ENCODE measurements at places on chromosomes 1 and 21.

DNA sequence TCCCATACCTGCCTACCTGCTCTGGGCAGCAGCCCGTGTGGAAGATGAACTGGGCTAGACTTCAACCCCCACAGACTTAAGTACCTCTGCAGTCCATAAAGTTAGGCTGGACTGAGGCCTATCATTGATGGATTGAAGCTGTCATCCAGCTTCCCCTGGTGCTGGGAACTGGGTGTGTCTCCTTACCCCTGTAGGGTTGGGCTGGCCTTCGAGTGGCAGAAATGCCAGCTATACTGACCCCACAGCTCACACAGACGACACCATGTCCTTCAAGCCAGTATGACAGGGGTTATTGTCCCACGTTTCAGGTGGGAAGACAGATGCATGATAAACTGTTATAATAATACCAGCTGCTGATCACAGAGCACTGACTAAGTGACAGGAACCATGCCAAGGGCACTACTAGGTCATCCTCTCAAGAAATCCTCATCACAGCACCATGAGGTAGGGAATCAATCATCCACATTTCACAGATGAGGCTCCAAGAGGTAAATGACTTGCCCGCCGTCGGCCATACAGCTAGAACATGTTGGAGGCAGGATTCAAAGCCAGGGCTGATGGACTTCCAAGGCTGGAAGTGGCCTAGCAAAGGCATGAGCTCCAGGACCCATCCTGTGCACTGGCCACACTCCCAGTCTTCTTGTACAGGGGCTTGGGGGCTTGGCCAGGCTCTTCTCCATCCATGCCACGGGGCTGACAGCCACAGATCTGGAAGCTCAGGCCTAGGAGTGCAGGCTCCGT, at the start of gene BEST4:
Gene BEST4, minus strand, starts transcription at position 51 of the 741 bp plus-strand sequence. CDS start 465 bp downstream, outside the sequence.
- DNase-seq, result no peak

DNA sequence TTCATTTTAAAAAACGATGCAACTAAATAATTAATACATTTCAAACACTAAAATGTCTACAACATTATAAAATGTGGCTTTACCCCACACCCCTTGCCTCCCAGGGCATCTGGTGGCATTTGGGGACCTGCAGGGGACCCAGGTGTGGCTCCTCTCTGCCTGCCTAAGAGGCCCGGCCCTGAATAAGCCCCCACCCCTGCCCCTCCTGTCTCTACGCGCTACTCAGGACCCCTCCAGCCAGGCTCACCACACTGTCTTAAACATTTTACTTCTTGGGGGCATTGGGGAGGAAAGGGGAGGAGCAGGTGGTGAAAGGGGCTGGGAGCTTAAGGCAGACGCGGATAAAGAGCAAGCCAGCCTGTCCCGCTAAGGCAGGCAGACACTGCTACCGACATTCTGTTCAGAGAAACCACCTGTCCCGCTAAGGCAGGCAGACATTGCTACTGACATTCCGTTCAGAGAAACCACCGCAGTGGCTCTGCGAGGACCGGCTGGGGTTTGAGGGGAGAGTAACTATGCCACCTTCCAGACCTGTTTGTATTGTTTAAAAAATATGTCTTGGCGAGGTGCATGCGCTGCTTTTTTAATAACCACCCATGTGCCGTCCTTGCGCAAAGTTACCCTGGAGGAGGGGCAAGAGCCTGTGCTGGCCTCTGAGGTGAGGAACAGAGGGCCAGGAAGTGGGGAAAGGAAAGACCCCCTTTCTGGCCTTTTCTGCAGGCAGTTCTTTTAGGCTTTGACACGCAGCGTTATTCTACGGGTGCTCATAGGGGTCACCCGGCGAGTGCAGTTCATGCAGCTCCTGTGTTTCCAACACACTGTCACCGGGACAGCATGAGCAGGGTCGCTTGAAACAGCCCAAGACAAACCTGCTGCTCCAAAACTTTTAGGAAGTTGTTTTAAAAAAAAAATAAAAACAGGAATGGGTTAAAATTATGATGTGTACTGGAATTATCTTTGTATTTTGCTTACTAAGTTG, 51.3 kb upstream of the RIPK4 start:
- DNase-seq, result no peak

DNA sequence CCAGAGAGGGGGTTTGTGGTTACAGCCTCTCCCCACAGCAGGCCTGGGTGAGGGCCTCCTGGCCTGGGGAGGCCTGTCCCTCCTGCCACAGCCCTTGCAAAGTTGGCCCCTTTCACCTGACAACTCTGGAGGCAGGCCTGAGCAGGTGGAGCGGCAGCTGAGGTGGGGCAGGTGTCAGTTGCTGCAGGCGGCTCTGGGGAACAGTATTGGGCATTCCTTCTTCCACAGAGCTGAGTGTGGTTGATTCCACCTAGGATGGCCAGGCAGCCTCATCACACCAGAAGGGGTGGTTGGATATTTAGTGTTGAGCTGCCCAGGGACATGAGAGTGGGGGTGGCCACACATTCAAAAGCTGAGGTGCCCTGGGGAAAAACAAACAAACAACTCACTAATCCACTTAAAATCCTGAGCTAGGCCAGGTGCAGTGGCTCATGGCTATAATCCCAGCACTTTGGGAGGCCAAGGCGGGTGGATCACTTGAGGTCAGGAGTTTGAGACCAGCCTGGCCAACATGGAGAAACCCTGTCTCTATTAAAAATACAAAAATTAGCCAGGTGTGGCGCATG, 31.1 kb downstream of the PIGP start:
- DNase-seq, result no peak

GRCh38 chr1:204349602-204350001, 10.1 kb downstream of the PLEKHA6 start:
- DNase-seq, result no peak

- DNase-seq, result no peak
These were observed 10.9 kb upstream of the CENPS start for GRCh38 chr1:10419351-10419750.

GRCh38 chr1:203549309-203549708, 55.4 kb downstream of the OPTC start:
- DNase-seq, result no peak

DNA sequence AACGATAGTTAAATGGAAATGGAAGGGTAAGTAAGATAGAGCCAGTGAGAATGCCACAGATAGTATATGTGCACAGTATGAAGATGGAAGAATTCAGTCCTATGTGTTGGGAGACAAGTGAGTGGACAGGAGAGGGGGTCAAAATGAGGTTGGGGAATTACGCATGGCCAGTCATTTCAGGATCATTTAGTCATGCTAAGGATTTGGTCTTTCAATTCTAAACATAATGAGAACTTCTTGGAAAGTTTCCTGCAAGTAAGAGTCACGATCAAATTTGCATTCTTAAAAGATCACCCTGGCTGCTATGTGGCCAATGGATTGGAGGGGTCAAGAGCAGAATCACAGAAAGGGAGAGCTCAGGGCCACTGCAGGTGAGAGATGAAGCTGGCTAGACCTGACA, 64.0 kb upstream of the KCNK2 start:
- DNase-seq, result no peak

DNA sequence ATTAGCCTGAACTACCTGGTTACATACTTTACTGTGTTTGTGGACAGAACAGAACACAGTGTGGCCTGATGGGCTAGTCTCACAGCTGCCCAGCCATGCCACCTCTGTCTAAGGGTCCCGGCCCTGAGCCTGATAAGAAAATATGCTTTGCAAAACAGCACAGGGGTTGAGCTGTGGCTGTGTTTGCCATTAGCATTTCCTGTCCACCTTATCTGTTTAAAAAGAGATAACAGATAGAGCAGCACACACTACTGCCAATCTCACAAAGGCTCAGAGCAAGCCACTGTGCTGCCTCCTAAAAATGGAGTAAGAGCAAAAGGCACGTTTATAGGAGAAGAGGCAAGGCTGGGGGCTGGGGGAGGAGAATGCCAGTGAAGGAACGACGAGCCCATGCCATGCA, 95.0 kb downstream of the SUSD4 start:
- no peak for DNase-seq

DNA sequence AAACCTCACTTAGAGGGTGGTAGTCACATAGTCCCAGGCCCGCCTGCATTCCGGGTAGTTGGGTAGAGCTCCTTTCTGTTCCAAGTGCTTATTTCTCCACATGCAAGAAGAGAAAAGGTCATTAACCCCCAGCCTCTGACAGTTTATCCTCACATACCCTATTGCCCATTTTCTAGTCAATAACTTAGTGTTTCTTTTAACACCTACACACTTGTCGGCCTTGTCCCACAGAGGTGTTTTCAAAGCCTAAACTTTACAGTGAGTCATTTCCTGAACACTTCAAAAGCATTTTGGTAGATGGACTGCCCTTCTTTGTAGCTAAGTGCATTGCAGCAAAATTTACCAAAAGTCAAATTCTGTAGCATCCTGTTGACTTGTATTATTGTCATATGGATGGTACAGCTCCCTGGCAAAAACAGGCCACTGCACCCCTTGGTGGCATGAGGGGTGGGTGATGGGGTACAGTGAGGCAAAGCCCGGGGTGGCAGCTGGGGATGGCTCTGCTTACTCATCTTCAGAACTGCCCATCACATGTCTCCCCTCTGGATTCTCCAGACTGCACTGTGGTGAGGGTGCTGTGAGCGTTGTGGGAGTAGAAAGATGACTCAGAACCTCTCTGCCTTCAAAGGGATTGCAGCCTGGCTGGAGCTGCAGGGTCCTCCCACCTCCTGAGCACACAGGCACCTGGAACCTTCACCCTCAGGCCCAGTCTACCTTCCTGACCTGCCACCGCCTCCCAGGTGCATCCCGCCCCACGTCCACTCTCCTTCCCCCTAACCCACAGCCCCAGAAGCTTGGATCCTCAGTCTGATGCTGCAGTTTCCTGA, 45.8 kb upstream of the DMRTB1 start:
- DNase-seq, result peak; percentile 65

- no peak for DNase-seq
These were observed 70.4 kb downstream of the DMAP1 start for GRCh38 chr1:44283524-44284173.

DNA sequence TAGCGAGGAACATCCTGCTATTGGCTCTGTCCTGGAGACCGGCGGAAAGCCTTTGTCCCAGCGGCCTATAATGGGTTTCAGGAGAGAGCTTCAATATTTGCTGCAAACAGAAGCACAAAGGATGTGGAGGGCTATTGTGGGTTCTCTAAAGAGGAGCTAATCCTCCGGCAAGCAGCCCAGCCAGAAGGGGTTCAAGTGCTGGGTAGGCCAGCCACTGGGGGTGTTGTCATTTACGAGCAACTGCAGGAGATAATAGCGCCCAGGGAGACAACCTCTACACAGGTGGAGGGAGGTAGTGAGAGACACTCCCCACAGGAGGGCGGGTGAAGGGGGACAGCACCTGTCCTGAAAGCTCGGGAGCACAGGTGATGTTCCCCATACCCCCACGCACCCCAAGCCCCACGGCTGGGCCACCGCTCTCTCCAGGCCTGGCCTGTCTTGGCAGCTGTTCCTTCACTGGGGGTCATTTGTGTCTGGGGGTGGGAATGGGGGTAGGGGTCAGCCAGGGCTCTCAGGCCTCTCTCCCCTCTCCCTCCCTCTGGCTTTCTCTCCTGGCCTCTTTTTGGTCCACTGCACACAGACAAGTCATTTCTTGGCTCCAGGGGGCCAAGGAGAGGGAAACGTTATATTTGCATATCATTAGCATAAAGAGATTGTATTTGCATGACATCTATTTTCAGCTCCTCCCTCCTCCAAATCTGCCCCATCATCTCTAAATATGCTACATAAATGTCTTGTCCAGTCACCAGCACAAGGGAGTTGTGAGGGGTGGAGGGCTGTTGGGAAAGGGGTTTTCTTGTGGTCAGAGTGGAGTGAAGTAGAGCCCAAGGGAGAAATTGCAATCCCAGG, 22.0 kb upstream of the SLC26A9 start:
- no peak for DNase-seq

GRCh38 chr1:61404597-61405376, 320.2 kb downstream of the TM2D1 start:
- no peak for DNase-seq

DNA sequence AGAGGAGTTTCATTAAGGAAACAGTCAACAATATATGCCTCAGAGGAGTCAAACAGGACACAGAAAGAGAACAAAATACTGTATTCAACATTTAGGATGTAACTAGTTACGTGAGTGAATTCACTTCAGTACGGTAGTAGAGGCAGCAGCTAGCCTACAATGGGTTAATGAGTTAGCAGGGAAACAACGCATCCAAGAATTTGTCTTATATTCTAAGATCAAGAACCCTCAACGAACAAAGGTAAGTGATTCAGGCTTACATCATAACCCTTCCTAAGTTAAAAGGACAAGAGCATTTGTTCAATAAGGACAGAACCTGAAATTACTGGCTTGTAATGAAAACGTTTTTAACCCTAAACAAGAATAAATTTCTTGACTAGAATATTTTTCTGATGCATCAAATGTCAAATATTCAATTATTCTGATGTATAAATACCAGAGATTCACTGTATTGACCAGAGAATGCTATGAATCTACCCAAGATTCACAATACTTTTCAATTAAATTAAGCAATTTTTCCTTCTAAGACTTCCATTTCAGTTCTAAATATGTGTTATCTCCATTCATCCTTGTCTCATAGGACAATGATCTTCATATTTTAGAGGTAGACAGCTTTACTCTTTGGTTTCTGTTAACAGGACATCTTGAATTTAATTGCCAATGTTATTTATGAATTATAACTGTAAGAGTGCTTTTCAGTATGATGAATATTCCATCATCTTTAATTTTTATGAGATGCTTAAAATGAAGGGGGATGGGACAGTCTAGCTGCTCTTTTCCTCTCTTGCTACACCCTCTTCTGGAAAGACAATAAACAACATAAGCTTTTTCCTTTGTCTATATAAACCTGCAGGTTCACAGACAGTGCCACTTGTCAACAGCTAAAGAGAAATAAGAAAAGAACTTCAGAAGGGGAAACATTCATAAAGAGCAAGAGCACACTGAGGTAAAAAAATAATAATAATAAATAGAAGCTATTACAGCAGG, 209.5 kb downstream of the SMYD3 start:
- no peak for DNase-seq

DNA sequence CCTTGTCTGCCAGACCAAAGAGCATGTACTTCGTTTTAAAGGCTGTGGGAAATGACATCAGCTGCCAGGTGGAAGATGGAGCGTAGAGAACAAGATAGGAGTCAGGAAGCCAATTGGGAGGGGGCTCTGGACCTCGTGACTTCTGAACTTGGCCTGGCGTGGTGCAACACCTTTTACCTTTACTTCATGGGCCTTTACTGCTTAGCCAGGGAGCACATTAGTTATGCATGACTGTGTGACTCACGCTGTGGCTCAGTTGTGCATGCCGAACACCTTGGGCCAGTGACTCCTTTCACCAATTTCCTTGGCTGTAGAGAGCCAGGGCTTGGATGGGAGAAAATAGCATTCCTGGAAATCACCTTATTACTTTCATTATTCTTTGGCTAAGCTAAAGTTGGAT, 7.2 kb downstream of the XCL1 start:
- DNase-seq, result no peak

DNA sequence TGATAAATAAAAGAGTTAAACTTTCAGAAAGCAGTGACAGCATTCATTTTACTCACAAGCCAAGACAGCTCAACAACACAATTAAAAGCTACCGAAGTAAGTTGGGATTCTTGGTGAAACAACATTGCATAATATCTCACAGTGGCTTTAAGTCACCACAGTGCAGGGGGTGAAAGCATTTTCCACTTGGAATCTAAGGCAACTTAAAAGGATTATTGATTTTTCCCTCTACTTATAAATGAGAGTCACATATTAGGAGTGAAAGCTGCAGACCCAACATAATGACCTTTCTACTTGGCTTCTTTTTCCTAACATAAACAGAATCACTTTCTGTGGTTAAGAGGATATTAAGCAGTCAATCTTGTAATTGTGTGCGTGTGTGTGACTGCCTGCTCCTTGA, 536.6 kb upstream of the CXADR start:
- no peak for DNase-seq

GRCh38 chr1:224489534-224490365, 55.2 kb upstream of the WDR26 start:
- DNase-seq, result no peak

All from CD4-positive, alpha-beta memory T cell (primary cell).